Left lung (tissue), 14 donors: ENCODE measurements at places on chromosomes 7 and 10. TPM values are rescaled to one million over a fixed set of nuclear protein-coding genes. Genes with fewer than 3 reads are reported as not detected.

Gene TRIM73
- 3.9 TPM for polyA plus RNA-seq

DNA sequence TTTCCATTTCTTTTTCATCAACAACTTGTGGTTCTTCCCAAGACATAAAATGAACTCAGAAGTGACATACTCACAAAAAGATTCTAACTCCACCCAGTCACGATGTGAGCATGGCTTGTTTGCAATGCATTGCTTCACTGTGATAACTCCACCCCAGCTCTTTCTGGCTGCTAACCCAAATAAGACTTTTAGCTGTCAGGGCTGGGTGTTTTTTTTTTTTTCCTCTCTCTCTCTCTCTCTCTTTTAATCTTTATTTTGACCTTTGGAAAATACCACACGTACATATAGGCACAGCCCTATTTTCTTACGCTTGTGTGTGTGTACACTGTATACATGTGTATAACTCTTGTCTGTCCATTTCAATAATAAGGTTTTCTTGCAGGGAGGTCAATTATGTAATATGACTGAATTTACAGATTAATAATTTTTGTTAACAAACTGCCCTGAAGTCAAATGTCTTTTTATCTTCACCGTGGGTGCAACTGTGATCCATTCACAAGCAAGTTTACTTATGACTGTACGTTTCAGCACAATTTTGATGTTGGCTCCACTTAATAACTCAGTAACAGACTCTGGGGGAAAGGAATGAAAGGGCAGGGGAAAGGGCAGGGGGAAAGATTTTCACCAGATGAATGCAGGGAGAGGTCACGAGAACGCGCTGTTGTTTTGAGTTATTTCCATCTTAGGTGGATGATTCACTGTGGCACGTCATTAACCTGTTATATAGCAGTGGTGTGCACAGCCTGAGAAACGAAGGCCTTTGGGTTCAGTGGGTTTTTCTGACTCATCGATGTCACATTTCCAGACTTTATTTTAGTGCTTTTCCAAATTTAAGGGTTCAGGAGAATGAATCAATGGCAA lies 49.1 kb downstream of the APBB1IP start:
- no peak for DNase-seq

- DNase-seq: no peak
These were observed 103.0 kb downstream of the MYOF start for GRCh38 chr10:93378997-93379730.

- DNase-seq: no peak
These were observed 95.8 kb downstream of the CLEC2L start for GRCh38 chr7:139619367-139619657.

DNA sequence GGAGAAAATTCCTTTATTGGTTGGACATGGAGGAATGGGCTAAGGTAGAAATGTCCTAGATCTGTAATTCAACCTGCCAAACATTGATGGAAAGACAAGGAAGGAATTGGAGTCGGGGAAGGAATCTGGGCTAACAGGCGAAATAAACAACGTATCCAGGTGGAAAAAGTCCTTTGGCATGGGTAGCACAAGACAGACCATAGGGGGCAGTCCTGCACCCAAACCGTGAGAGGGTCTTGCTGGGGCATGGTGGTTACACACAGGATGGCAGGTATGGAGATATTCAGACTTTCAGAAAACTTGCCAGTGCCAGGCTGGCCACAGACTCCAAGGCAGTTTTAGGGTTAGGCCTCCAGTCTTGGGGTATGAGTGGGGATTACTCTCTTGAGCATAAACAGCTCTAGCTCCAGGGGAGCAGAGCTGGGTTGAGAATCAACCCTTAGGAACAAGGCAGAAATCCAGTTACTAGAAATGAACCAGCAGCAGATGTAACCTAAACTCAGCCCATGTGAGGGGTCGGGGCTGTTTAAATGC lies 188.6 kb upstream of the GDF10 start:
- DNase-seq: no peak

DNA sequence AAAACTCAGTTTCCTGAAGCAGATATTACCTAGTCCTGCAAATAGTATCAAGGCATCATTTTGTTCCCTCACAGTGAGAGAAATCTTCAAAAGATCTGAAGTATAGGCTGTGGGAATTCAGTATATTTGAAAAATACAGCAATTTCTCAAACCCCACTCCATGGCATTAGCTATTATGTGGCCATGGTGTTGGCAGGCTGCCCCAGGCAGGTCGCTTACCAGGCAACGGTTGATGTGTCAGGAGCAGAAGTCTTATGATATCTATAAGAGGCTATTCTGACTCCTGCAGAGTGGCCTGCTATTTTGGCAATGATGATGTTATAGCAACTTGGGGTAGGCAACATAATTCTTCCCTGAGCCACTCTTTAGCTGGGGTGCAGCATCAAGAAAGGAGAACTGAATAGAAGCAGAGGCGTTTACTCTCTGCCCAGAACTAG lies 187.9 kb downstream of the PLXDC2 start:
- DNase-seq: no peak

Gene ANKRD22
- 0.85 TPM for polyA plus RNA-seq

DNA sequence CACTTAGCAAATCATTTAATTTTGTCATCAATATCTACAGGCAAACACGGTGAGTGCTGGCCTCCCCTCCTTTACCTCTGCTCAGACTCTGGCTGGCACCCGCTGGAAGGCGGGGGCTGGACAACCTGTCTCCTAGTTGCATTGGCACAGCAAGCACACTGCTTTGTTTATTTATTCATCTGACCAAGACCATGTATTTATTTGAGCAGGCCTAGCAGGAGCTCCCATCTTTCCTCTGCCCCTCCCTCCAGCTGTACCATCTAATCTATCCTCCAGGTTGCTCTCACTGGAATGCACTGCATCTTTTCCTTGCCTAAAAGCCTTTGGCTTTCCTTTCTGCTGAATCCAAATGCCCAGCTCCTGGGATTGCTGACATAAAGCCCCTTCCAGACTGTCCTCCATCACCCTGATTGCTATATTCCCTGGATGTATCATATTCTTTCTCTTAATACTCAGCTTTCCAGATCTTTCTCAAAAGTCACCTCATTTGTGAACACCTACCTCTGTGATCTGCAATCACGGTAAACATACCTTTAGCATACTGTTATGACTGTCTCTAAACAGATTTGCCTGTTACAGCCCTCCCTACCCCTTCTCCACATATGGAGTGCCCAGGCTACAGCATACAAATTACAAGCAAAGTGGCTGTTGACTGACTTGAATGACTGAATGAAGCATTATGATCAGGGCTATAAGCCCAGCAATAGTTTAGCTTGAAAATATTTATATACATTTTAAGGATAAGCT lies 9.6 kb downstream of the ELMO1 start:
- DNase-seq: no peak

DNA sequence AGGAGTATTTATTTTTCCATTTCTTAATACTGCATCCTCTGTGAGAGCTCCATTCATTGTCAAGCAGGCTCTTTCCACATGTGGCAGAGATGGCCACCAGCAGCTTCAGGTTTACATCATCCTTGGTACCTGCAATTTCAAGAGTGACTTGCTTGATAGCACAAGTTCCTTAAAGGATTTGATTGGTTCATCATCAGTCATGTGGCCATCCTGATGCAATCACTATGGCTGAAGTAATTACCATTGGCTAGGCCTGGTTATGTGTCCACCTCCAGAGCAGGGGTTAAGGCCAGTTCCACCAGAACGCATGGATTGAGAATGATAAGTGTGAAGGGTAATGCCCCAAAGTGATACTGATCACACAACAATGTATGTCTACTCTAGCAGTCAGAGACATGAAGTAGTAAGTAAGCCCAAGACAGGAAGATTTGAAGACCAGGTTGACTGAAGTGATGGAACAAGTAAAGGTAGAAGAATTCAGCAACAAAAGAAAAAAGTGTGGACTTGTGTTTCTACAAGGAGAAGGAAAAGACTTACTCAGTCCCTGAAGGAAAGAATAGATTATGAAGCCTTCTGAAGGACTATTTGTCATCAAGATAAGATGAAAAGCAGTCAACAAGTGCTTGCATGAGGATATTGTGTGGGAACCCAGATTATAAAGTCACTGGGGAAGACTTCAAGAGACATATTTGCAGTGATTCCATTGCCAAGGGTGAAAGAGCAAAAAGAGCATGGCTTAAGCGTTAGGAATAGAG lies 26.4 kb upstream of the PRKAR2B start:
- DNase-seq: no peak

DNA sequence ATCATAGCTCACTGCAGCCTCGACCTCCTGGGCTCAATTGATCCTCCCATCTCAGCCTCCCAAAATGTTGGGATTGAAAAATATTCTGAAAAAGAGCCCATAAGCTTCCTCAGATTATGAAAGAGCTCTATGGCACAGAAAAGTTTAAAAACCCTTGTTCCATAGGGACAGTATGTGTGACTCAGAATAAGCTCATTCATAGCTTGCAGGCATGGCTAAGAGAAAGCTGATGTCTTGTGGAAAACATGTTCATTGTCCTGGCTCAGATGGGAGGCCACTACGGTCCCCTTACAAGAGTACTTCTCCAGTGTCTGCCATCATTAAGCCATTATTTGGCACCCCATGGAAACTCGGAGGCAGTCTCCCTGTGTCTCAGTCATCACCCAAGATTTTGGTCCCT lies 64.0 kb downstream of the CCDC3 start:
- no peak for DNase-seq

GRCh38 chr7:50915621-50916020 lies 132.9 kb upstream of the GRB10 start:
- DNase-seq: no peak

DNA sequence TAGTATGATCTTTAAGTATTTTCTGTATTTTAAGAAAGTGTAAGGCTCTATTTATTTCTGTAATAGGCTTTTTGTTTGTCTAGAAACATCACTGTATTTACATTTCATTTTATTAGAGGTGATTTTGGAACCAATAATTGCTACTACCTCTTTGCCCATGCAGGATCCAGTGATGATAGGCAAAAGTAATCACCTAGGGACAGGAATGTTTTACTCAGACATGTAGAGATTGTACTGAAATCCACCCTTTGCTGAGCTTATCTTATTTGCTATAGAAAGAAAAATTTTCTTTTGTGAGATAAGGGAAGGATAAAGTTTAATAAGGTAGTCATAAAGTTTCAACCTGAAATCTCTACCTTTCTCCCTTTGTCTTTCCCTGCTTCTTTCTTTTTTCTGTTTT lies 73.5 kb downstream of the MKLN1 start:
- no peak for DNase-seq

GRCh38 chr7:138009350-138009653 lies 7.4 kb upstream of the CREB3L2 start:
- no peak for DNase-seq

DNA sequence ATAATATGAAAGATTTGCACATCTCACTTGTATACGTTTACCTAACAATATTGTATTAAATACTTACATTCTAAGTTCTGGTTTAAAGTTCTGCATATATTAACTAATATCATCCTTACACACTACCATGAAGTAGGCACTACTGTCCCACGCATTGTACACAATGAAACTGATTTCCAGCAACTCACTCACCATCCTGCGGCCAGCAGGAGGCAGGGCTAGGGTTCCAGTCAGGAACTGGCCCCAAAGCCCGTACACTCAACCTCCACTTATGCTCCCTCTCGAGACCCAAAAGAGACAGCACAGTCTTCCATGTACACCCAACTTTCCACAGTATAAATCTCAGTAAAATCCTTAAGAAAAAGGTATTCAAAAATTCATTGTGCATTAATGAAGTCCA lies 41.4 kb downstream of the GRID1 start:
- no peak for DNase-seq

Gene CREB5
- 15.5 TPM for polyA plus RNA-seq

Gene SKIDA1
- 4.6 TPM for polyA plus RNA-seq

DNA sequence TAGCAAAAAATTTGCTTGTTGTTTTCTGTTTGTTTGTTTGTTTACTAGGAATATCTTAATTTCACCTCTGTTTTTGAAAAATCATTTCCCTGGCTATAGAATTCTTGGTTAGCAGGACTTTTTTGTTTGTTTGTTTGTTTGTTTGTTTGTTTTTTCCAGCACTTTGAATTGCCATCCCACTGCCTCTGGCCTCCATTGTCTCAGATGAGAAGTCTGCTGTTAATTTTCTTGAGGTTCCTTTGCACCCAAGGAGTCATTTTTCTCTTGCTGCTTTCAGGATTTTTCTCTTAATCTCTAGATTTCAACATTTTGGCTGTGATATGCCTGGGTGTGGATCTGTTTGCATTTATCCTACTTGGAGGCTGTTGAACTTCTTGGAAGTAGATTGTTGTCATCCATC lies 105.7 kb downstream of the FOXL3 start:
- no peak for DNase-seq

DNA sequence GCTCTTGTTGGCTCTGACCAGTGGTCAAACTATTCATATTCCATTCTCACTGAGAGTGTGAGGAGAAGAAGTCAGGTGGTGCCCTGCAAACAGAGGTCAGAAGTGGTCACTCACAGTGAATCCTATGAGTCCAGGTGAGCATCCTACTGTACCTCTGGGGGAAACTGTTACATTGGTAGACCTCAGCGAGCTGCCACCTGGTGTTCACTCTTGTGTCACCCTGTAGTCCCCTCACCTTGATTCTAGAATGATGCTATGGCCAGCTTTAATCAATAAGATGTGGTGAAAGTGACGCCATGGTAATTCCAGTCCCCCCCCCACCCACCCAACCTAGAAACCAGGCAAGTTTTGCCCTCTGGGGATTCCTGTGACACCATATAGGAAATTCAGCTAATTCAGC lies 1.2 kb upstream of the AMPH start:
- no peak for DNase-seq

DNA sequence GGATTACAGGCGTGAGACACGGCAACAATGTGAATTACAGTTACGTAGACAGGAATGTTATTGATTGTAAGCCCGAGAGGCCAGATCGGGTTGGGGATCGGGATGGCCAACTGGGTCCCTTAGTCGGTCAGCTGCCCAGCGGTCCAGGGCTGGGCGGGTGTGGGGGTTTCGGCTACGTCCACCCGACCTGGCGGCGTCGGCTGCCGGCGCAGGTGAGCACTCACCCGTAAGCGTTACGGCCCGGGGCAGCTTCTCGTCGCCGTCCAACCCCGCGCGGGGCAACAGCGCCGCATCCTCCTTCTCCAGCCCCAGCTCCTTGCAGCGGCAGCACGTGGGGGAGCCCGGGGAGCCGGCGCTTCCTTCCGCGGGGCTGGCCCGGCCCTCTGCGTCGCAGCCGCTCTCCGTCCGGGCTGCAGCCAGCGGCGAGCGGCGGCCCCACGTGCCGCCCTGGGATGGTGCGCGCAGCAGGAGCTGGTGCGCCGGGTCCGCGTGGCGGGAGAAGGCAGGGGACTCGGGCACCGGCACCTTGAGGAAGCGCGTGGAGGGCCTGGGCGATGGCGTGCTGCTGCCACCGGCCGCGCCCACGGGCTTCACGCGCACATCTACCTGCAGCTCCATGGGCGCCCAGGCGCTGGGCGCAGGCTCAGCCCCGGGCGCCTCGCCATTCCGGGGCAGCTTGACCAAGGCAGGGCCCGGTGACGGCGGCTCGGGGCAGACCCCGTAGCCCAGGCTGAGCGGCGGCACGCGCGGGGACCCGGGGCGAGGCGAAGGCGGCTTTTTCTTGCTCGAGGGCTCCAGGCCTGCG lies 609 bp downstream of the KLRG2 start:
- DNase-seq: peak; percentile 82
